ENCODE measurements at places on chromosomes 12 and 14.

DNA sequence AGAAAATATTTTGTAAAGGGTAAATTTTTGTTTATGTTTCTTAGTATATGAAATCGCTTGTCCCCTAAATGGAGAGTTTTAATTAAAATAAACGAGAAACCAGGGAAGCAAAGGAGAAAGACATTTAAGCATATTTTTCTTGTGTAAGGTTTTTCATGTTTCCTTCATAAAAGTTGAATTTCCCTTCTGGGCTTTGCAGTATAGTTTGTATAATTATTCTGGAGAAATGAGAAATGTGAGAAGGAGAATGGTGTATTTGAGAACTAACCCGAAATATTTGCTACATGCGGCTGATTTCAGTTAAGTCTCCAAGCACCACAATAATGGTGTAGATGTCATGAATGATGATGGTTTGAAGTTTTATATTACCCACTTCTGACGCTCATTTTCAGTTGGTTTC lies 307.7 kb upstream of the SEL1L start:
- DNase-seq = no peak

GRCh38 chr14:20551606-20552005 lies 9.2 kb downstream of the RNASE9 start:
- no peak for DNase-seq

GRCh38 chr14:49939884-49940510 lies 47.1 kb downstream of the ARF6 start:
- no peak for DNase-seq

DNA sequence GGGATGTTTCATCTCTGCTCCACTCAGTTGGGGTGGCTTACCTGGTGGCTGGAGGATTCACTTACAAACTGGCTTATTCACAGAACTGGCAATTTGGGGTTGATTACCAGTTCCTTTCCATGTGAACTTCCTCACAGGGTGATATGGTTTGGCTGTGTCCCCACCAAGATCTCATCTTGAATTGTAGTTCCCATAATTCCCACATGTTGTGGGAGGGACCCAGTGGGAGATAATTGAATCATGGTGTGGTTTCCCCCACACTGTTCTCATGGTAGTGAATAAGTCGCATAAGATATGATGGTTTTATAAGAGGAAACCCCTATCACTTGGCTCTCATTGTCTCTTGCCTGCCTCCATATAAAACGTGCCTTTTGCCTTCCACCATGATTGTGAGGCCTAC lies 26.9 kb upstream of the IGF1 start:
- DNase-seq = no peak

DNA sequence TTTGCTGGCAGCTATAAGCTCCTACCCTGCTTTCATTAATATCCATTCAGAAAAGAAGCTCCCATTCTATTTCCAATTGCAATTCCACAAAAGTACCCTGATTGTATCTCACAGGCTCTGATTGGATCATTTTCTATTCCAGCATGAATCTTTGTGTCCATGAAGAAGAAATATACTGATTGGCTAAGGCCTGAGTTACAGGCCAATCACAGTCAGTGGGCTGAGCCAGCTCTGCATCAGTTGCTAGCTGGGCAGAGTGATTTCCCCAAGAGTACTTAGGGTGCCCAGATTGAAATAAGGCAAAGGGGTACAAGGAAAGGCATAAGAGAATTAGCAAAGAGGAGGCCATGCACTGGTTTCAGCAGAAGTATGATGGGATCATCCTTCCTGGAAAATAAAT lies 14.4 kb downstream of the ART4 start:
- no peak for DNase-seq

GRCh38 chr14:68569970-68570409 lies 222.9 kb downstream of the ZFP36L1 start:
- no peak for DNase-seq

DNA sequence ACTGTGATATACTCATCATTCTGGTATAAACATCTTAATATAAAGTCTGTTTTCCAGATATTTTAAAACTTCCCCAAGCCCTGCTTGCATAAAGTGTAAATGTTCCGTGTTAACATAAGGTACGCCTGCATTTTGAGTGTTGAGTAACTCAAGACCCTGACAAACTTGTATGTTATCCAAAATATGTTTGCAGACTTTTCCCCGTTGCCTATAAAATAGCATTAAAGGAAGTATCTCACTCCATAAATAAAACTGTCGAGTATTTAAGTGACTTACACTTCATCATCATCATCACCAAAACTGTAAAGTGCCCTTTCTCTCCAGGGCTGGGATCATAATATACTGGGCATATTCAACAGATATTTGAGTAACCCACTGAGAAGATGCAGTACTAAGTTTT lies 64.6 kb upstream of the TSPAN8 start:
- DNase-seq = no peak

DNA sequence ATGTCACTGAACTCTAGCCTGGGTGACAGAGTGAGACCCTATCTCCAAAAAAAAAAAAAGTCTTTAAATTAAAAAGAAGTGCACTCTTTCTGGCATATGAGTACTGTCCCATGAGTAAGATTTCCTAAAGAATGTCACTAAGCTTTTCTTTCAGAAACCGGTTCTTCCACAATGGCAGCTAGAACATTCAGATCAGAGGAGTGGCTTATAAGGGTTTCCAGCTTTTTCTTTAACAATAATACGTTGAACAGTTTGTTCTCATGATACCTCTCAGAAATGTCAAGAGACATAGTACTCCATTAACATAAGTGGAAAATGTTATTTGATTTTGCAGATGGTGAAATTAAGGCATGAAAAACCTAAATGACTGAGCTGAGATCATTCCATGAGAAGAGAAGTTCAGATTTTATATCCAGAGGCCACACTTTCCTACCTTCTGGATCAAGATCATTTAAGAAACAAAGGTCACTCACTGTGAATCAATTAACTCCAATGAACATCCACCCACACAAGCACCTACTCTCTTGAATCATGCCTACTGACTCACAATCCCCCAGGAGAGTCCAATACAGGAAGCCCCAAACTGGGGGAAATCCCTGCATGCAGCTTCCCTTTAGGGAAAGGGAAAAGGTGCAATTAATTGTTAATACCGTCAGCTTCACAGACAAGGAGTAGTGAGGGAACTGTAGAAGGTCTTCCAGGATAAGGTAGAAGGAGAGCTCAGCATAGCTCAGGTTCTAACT lies 86.9 kb downstream of the SPTSSA start:
- DNase-seq = no peak

- DNase-seq = no peak
These were observed 188.9 kb downstream of the NPAS3 start for GRCh38 chr14:33127531-33127930.

- DNase-seq = no peak
These were observed 77.5 kb downstream of the BMP4 start for GRCh38 chr14:53879022-53879686.

GRCh38 chr12:10301103-10301502 lies 6.6 kb upstream of the KLRD1 start:
- DNase-seq = no peak

GRCh38 chr14:61185534-61185933 lies 95.6 kb downstream of the TMEM30B start:
- DNase-seq = no peak

DNA sequence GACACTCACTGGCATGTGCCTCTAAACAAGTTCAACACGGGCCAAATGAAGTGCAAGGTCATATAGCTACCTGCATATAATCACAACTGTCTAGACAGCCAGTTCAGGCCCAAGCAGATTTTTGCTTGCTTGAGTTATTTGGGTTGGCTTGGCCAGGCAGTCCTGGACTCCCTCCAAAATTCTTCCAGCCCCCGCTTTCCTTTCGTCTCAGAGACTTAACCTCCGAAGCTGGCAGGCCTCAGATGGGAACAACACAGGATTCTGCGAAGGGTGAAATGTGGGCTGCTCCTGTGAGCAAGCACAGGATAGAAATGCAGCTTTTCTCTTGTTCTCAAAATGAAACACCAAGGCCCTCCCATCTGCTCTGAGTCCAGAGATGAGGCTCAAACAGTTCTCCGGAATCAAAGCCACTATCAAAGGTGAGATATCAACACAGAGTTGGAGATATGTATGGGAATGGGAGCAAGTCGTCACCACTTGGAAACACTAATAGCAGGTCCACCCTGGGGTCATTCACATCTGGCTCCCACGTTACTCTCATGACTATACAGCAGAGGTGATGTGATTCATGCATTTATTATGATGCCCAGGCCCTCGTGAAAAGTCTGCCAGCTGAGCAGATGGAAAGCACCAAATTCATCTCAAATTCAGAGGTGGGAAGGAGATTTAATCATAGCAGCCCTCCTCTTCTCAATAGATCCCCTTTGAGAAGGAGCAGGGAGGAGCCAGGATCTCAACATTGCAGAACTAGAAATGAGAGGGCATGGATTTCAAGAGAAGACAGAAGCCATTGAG lies 389.8 kb downstream of the NUAK1 start:
- no peak for DNase-seq

DNA sequence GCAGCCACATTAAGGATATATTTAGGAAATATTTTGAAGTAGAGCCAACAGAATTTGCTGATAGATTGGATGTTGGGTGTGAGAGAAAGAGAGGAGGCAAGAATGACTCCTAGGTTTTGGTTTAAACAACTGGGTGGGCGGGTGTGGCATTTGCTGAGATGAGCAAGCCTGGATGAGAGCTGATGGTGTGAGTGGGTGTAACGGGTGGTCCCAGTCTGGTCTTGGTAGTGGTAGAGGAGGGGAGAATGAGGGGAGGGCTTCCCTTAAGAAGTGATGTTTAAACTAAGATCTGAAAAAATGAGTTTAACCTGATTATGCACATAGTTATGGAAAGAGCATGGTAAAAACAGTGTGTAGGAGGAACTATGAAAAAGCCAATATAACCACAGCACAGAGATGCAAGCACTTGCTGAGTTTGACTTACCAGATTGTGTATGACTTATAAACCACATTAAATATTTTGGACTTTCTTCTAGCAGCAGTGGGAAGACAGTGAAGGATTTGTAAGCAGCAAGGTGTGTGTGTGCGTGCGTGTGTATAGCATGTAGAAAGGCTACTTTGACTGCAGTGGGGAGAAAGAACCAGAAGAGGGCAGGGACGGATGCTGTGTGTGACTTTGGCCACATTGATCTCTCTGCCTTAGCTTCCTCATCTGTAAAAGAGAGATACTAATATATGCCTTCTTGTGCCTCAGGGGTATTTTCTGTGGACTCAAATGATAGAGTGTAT lies 139.7 kb downstream of the PRIMA1 start:
- DNase-seq = no peak

DNA sequence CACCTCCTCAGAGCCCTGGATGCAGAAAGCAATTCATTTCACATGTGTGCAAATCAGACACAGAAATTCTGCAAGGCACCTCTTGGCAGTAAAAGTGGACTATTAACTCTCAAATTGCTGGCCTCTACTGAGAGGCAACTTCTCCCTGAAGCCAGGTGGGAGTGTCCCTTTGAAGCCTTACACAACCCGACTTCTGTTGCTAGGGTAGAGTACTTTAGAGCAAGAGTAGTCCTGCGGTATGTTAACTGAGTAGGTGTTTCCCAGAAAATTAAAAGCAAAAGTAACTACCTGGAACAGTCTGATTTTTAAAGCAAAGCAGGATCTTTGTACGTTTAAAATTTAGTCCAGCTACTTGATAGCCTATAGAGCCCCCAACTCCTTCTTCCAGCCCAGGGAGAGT lies 483.4 kb downstream of the DIO2 start:
- DNase-seq = no peak

- DNase-seq = no peak
These were observed 1.8 kb upstream of the TM9SF1 start for GRCh38 chr14:24197056-24197450.

DNA sequence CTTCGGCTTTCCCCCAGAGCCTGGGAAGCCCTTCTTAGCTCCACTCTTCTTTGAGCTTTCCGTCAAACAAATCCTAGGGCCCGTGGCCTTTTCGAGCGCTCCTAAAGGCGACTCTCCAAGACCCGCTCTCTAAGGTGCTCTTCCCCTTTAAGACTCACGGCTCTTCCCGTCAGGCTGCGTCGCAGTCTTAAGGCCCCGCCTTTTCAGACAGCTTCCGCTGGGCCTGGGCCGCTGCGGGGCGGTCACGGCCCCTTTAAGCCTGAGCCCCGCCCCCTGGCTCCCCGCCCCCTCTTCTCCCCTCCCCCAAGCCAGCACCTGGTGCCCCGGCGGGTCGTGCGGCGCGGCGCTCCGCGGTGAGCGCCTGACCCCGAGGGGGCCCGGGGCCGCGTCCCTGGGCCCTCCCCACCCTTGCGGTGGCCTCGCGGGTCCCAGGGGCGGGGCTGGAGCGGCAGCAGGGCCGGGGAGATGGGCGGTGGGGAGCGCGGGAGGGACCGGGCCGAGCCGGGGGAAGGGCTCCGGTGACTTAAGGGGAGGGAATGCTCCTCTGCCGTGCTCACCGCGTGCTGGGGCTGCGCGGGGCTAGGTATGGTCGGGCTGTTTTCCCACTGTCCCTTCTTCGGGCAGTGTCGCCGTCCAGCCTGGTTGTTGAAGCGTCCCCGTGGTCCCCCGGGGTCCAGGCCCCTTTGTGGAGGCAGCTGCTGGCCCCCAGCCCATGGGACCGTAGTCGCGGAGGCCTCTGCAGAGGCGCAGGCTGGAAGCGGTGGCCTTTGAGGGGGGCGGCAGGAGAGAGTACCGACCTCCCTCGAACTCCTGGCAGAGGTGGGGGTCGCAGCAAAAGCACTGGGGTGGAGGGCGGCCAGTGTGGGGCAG lies at the start of gene PEX5:
PEX5 (plus strand) TSS at position 289 of the 870 bp plus-strand sequence. CDS start 692 bp downstream, outside the sequence.
- peak; percentile 50 for DNase-seq

- DNase-seq = no peak
These were observed 398.8 kb downstream of the PRKD1 start for GRCh38 chr14:29528889-29529288.

DNA sequence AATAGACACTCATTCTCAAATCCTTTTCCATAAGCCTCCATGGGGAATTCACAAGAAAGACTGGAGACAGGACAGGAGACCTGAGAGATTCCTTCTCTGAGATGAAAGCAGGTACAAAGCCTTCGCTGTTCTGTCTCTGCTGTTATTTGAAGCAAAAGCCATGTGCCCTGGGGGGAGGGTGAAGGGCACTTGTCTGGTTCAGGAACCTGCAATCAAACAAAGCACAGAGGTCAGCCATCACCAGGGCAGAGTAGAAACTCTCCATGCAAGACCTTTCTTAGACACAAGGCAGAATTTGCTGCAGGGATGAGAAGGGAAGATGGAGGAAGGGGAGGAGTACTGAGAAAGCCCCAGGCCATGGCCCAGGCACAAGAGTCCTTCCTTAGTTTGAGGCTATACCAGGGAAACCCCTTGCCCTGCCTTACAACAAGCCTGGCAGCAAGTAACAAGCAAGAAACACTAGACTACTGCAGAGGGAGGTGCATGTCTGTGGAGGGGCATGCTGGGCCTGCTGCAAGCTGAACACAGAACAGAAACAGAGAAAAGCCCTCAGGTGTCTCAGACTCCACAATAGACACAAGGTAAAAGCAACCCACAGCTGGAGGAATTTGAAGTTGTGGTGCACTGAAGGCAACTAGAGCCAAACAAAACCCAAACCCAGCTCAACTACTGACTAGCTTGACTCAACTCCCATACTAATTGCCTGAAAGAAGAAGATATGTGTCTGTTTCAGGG lies 7.8 kb upstream of the ART4 start:
- no peak for DNase-seq

Measured in cortex of kidney (tissue), 1 donor.